GM12878 (cell line): ENCODE measurements at places on chromosomes 3 and 15.
A peak's percentile ranks its signal among the peaks of the same experiment; 100 is the strongest.

- DNase-seq, result no peak
Measured at GRCh38 chr3:141070727-141071357, 19.7 kb downstream of the SPSB4 start.

GRCh38 chr15:79376383-79376782 is 55.8 kb upstream of the MINAR1 start:
- no peak for DNase-seq

- no peak for DNase-seq
Measured at GRCh38 chr3:13479332-13479581, 849 bp upstream of the HDAC11 start.

GRCh38 chr15:66153549-66154415 is 99.8 kb downstream of the MEGF11 start:
- peak; percentile 57 for DNase-seq

- no peak for DNase-seq
Measured at GRCh38 chr15:41116962-41117252, 827 bp upstream of the INO80 start.

GRCh38 chr3:96101006-96101560 is 713.3 kb upstream of the EPHA6 start:
- no peak for DNase-seq

GRCh38 chr15:85889956-85890619 is 95.4 kb upstream of the KLHL25 start:
- no peak for DNase-seq

DNA sequence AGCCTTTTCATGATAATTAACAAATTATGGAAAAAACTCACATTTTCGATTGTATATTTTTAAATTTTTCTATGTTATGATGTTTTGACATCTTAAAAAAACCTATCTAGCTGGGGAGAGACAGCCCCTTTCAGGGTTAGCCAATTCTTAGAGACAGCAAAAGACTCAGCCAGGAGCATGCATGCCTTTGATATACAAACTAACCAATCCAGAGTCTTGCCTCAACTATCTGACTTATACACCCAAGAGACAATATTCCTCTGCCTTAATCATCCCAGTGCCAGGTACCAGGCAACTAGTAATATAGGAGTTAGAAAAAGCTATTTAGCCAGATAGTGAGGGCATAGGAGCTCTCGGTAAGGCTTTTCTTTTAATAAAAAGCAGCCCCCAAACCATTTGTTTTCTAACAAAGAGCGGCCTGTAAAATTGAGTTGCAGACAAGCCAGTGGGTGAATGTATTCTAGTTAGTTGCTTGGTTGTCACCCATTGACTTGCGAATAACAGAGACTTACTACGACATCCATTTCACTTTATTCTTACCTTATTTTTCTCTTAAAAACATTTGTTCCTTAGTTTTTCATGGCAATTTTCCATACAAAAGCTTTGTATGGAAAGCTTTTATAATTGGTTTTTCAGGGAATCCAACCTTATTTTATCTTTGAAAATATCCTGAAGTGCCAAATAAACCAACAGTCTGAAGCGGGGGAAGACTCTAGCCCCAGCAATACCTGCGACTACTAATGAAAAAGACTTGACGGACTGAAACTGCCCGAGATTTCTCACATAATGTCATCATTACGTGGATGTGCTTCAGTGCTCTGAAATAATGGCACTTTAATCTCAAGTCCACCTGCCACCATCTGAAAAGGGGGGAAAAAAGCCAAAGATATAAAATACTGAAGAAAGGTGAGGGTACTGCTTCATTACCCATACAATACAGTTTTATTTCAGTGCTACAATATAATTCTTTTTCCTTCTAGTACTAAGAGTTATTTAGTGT is 64.6 kb upstream of the ATP2C1 start:
- DNase-seq, result no peak

- no peak for DNase-seq
Measured at GRCh38 chr15:100762289-100762688, 117.3 kb upstream of the ALDH1A3 start.

DNA sequence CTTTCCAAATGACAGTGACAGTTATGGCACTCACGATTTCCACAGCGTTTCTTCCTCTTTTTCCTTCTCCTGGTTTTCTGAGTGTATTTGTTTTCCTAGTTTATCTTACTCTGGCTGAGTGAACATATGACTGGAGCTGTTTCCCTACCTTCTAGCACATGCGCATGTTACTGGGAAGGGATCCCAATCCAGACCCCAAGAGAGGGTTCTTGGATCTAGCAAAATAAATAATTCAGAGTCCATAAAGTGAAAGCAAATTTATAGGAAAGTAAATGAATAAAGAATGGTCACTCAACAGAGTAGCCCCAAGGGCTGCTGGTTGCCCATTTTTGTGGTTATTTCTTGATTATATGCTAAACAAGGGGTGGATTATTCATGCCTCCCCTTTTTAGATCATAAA is 23.8 kb downstream of the METTL6 start:
- DNase-seq, result no peak

DNA sequence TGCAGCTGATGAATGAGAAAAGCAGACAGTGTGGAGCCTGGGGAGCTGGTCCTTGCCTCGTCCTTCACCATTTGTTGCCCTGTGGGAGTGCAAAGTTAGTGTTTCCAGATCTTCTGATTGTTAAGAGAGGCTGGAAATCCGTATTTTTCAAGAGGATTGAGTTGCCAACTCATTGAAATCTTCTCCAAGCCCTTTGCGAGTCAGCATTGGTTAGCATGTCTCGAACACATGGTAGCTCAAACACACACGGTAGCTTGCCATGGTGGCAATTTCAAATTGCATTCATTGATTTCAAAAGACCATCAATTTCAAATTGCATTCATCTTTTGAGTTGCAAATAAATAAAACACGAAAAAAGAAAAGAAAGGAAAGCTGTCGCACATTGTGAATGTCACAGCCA is 70.7 kb downstream of the SLCO3A1 start:
- DNase-seq, result no peak

GRCh38 chr15:77753281-77753873 is 120.7 kb upstream of the LINGO1 start:
- no peak for DNase-seq

GRCh38 chr3:161454615-161455014 is 42.0 kb upstream of the OTOL1 start:
- no peak for DNase-seq

- no peak for DNase-seq
Measured at GRCh38 chr3:55770077-55770476, 283.0 kb upstream of the WNT5A start.

GRCh38 chr3:53815067-53815466 is 31.2 kb downstream of the CHDH start:
- no peak for DNase-seq

GRCh38 chr3:188584958-188585689 is 431.2 kb downstream of the LPP start:
- DNase-seq, result no peak

- DNase-seq, result no peak
Measured at GRCh38 chr3:186213946-186214345, 105.1 kb upstream of the ETV5 start.

GRCh38 chr15:57376696-57377477 is 582 bp downstream of the CGNL1 start:
- DNase-seq, result no peak

DNA sequence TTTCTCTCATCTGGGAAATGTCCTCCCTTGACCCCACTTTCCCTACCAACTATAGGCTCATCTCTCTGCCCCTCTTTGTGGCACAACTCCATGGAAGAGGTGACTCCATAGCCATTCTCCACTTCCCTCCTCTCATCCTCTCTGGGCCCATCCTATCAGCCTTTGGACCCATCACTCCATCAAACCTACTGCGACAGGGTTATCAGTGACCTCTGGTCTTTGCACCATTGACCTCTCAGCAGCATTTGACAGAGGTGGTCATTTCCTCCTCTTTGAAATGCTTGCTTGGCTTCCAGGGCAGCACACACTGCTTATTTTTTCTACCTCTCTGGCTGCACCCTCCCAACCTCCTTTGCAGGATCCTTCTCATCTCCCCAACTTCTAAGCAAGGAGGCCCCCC is 113.1 kb upstream of the SLC25A36 start:
- no peak for DNase-seq

- DNase-seq, result no peak
Measured at GRCh38 chr3:116058844-116059243, 386.4 kb downstream of the LSAMP start.

DNA sequence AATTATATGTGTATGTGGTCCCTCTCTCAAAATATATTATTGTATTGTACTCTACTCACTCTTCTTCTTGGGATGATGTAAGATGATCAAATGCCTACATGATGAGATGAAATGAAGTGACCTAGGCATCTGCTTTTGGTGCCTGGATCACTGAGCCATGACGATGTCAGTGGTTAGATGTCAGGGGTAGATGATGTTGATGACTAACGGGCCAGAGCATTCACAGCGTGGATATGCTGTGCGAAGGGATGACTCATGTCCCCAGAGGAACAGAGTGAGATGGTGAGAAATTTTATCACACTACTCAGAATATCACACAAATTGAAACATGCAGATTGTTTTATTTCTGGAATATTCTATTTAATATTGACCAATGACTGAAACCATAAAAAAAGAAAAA is 233.9 kb upstream of the CADM2 start:
- no peak for DNase-seq

DNA sequence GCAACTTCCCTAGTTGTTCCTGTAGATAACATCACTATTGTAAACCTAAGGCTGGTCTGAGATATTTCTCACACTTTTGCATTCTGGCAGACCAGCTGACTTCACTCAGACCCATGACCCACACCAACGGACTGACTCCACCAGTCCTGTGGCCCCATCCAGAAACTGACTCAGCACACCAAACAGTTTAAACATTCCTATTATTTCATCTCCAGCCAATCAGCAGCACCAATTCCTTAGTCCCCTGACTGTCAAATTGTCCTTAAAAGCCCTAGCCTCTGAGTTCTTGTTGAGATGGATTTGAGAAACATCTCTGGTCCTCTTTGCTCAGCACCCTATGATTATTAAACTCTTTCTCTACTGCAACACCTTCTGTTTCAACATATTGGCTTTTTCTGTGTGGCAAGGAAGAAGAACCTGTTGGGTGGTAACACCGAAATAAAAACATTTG is 12.2 kb upstream of the IDH2 start:
- no peak for DNase-seq

DNA sequence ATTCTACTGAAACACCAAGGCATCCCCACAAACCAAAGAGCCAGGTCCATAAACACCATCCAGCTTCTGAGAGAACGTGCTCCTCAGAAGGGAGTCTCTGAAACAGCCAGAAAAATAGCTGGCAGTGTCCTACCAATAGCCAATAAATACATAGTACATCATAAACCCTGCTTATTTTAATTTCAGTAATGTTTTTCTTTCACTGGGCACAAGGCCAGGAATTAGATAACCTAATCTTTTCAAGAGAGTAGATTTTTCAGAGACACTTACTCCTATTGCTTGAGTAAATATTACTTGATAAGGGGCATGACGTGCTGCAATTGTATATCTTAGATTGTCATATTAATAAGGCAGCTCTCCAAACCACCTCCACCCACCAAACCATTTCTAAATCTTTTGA is 22.7 kb downstream of the GADL1 start:
- DNase-seq, result no peak

GRCh38 chr3:85726241-85726640 is 767.5 kb downstream of the CADM2 start:
- DNase-seq, result no peak

DNA sequence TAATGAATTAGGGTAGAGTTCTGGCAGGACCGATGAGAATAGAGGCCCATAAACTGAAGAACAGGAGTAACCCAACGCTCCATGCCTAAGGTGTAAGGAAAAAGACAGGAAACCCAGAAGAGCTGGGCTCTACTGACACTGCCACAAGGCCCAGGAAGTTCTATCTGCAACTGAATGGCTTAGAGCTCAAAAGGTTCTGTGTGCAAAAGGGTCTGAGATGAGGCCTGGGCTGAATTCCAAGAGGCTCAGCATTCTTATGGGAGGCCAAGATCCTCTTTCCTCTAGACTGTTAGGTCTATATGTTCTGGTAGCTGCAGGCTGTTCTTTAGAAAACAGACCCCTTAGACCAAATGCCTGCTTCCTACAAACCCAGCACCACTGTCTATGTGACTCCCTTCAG is 30.5 kb upstream of the PRSS50 start:
- no peak for DNase-seq

- no peak for DNase-seq
Measured at GRCh38 chr15:98257290-98257689, 296.8 kb downstream of the ARRDC4 start.

- no peak for DNase-seq
Measured at GRCh38 chr3:119885746-119886530, 104.0 kb downstream of the NR1I2 start.

DNA sequence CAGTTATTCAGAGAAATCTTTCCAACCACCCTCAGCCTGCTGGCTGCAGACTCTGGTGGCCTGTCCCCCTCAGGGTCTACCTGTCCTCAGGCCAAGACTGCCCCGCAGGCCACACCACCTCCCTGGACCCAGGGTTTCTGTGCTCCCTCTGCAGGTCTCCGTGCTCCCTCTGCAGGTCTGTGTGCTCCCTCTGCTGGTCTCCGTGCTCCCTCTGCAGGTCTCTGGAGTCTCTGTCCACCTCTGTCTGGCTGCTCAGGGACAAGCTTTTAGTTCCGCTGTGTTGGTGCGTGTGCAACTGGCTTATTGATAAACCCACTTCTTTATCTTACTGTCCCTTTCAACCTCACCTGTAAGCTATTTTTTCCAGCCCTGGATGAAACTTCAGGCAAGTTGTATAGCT is 30.1 kb downstream of the BDH1 start:
- no peak for DNase-seq

GRCh38 chr3:158766364-158766763 is 34.1 kb upstream of the RARRES1 start:
- DNase-seq, result no peak

DNA sequence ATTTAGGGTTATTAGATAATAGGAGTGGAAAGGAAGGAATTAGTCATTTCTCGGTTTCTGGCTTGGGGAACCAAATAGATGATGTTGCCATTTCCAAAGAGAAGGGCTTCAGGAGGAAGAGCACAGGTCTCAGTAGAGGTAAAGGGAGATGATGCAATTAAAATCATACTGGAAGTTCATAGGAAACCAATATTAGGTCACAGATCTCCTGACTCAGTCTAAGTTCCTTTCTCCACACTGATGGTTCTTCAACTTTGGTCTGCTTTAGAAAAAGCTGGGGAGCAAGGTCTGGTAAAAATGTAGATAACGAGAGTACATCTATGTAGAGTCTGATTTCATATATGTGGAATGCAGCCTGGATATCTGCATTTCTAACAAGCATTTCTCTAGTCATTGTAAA is 130.9 kb downstream of the POLQ start:
- DNase-seq, result no peak

DNA sequence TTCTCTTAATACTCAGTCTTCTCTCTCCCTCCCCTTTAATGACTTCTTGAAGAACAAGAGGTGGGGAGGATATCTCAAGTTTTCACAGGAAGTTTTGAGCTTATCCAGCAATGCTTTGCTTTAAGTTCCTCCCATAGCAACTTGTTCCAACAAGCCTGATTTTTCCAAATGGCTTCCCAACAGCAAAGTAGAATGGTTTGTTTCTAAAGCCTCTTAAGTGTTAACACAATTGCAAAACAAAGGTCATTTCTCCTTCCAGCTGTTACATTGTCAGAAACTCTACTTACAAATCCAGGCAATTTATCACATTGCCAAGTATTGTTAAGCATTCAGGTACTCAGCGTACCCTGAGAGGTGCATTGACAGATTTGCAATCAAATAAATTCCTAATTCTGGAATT is 6.8 kb upstream of the ZNF770 start:
- no peak for DNase-seq
